ENCODE measurements at places on chromosomes 16 and 17.

- no peak for DNase-seq
Observed at GRCh38 chr16:74296104-74296431, 546 bp upstream of the PSMD7 start.

DNA sequence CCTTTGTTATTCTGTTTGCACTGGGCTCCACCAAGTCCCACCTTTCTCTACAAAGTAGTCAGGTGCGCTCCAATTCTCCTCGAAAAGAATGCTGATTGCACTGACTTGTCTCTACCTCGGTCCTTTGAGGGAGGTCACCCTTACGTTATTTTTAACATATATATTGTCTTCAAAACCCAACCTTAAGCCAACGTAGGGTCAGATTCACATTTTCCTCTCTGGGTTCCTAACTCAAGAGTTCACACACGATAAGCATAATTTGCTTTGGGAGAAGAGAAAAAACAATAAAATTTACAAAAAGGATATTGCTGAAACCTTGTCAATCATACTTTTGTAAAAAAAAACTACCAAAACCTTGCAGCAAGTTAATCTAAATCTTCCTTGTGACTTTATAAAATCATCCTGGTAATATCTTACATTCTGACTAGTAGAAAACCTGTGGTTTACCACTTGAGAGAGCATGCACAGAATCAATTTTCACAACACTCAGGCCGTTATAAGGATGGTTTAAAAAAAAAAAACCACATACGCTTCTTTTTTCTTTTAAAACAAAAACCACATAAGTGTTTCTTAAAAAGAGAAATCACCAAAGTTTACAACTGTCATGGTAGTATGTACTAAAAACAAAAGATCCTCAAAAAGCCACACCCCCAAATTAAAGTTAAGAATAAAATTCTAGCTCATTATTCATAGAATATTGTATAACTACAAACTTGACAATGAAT, 72.2 kb upstream of the TRAP1 start:
- no peak for DNase-seq

DNA sequence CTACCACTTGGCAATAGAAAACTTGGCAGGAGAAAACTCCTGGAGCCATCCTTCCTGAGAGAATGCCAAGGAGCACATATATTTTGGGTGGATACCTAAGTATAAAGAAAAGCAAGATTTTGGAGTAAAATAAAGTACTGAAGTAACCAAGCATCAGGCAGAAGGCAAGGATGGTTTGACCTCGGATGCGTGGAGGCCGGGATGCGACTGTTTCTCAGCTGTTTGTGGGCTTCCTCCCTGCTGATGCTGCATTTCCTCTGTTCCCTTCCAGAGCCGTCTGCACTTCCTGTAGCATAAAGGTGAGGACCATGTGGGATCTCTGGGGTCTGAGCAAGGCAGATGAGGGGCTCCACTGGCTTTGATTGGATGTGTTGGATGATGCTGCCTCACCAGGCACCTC, 5.5 kb upstream of the TCF25 start:
- no peak for DNase-seq

DNA sequence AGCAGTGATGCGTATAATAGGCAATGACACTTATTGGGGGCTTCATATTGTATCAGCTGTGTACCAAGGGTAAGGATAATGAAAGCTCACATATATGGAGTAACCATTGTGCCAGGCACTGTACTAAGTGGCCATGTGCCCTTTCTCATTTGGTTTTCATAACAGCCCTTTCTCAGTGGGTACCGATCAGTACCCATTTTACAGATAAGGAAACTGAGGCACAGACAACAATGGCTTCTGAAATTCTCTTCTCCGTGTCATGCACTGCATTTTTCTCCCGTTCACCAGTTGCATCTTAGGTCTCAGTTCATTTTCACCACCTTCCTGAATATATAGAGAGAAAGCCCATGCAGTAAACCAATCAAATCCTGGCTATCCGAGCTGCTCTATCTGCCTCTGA, 216.7 kb upstream of the RBFOX1 start:
- DNase-seq: no peak

DNA sequence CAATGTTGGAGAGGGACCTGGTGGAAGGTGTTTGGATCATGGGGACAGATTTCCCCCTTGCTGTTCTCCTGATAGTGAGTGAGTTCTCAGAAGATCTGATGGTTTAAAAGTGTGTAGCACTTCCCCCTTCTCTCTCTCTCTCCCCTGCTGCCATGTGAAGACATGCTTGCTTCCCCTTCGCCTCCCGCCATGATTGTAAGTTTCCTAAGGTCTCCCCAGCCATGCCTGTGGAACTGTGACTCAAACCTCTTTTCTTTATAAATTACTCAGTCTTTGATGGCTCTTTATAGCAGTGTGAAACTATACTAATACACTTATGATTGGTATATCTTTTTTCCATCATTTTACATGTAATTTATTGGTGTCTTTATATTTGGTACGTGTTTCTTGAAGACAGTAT, 13.4 kb downstream of the ADGRG5 start:
- DNase-seq: no peak

- no peak for DNase-seq
Observed at GRCh38 chr17:30958187-30958586, 12.7 kb upstream of the RNF135 start.

DNA sequence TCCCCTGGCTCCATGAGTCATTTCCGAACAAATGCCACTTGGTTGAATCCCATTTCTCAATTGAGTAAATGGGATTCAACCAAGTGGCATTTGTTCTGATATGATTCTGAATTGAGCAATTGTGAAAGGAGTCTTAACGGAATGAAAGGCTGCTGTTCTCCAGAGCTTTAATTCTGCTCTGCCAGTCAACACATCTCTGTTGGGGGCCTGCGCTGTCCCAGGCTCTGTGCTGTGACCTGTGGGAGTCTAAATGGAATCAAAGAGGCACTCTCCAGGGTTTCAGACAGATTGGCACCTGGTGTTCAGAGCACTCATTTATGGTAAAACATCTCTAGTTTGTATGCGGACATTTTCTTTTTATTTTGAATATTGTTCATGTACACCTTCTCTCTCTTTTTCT, 126.2 kb downstream of the WSCD1 start:
- no peak for DNase-seq

DNA sequence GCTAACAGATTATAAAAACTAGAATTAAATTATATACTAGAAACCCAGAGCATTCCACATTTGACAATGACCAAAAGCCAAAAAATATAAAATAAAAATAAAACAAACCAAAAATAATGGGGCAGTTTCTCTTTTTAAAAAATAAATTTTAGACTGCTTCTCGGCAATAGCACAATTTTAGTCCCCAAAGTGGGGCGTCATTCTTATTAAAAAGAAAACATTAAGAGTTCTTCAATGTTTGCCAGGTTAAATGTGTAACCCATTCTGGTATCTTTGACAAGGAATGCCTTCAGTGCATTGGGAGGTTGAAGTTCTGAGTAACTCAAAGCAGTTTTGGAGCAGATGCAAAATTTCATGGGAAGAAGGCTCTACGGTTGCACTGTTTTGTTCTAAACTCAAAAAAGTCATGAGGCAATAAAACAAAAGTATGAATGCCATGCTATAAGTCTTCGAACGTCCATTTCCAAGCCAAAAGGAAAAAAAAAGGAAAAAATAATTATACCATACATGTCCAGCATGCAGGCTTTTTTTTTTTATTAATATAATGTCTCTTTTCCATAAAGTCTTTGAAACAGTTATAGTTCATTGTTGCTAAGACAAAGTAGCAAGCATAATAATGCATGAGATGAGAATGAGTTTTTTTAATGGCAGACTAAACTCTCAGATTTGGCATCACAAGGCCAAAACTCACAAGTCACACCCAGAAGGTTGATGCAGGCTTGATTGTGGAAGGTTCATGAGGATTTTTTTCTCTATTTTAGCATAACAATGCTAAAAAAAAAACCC, 3.1 kb downstream of the MAF start:
- DNase-seq: no peak

DNA sequence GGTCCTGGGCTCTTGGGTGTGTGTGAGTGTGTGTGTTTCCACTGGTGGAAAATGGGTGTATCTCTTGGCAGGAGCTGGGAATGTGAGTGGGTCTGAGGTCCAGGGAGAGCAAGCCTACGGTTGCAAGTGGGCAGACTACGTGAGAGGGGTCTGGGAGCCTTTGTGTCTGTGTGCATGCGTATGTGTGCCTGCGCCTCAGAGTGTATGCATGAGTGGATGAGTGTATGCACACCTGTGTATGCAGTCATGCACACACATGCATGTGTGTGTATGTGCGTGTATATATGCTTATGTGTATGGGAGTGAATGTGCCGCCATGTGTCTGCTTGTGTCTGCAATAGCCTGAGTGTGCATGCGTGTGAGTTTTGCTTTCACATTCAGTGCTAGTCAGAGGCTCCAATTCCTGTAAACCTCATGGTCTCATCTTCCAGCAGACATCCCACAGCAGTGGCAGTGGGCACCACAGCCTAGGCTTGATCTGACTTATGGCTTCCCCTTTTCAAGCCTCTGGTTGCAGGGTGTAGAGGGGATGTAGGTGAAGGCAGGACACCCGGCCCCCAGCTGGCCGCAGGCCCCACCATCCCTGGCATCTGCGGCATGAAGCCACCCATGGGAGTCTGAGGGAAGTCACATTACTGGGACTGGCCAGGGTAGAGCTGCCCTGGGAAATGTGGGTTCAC, 19.7 kb upstream of the RMI2 start:
- no peak for DNase-seq

DNA sequence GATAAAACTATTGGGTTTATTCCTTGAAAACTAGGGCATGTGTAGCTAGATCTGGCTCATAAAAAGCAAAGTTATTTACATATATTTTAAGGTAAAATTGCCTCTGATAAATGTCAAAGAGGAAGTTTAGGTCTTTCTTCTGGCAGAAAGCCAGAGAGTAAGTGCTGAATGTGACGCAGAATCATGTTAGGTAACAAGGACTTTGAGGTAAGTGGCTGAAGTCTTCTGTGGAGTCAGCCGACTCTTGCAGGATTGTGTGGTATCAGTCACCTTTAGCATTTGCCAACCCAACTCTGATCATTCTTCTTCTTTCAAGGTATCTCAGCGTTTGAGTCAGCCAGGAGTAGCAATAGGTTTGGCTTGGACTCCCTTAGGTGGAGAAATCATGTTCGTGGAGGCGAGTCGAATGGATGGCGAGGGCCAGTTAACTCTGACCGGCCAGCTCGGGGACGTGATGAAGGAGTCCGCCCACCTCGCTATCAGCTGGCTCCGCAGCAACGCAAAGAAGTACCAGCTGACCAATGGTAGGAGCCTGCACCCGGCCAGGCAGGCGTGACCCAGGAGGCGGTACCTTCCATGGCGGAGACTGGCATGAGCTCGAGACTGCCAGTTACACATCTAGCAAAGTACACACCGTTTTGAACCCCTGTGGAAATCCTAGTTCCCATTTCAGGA, 37.9 kb downstream of the SIAH1 start:
- DNase-seq: no peak

- DNase-seq: no peak
Observed at GRCh38 chr17:62004388-62004787, 60.7 kb downstream of the MED13 start.

- DNase-seq: no peak
Observed at GRCh38 chr16:60684002-60684401, 1352.2 kb downstream of the CDH8 start.

DNA sequence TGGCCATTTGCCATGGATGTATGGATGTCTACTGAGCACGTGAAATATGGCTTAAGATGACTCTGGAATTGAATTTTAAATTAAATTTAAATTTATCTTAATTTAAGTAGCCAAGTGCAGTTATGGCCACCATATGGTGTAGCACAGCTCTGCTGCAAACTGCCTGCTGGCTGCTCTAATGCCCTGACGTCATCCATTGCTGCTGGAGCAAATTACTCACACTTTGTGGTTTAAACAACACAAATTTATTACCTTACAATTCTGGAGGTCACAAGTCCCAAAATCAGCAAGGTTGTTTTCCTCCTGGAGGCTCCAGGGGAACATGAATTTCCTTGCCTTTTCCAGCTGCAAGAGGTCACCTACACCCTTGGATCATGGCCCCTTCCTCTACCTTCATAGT, 679.3 kb upstream of the EEF2KMT start:
- DNase-seq: no peak

DNA sequence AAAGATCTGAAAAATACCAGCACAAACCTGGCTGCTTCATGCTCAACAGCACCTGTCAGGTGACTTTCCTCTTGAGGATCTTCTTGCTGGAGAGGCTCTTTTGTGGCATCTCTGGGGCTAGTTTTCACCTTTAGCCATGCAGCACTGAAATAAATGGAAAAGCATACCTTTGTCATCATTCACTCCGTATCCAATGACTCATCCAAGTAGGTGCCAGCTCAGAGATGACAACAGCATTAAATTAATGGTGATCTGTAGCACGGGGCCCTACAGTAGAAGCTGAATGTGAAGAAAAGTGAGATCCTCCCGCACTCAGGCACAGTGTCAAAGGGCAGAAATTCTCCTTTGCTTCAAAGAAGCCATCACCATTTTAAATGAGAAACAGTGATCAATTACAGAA, 32.2 kb downstream of the KIAA0753 start:
- no peak for DNase-seq

GRCh38 chr17:65185668-65186382, 48.7 kb downstream of the RGS9 start:
- DNase-seq: no peak

DNA sequence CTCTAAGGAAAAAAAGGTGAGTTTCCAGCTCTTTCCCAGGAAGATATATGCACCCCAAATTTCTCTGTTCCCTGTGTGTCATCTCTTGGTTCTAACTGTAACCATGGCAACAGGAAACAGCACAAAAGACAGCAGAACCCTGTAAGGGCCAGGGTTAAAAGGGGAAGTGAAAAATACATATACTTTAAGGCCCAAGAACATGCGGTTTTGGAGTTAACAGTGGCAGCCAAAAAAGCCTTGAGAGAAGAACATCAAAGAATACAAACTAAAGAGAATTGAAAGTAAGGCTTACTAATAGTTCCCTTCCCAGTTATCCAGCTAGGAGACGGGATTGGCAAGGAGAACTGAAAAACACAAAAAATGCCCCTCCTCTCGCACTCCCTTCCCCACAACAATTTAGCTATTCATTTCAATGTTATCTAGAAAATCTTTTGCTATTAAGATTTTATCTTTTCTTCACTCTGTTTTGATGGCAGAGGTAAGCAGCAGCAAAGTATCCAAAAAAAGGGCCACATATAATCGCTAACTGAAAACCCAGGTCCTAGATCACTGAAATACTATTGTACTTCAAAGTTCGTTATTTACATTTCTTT, 1.5 kb downstream of the SPOP start:
- DNase-seq: no peak
